ENCODE measurements at places on chromosomes 5 and 9.

GRCh38 chr9:121178676-121179372 is 22.8 kb downstream of the RAB14 start:
- DNase-seq: no peak
- H3K27me3 ChIP-seq: no peaks in the 10 kb centered on the region
- peaks cover 7% of the 10 kb centered on the region for H3K36me3 ChIP-seq
- H3K4me1 ChIP-seq: no peaks in the 10 kb centered on the region
- H3K27ac ChIP-seq: no peak overlapping the region

GRCh38 chr5:72252574-72253155 is 67.4 kb downstream of the MRPS27 start:
- no peak for DNase-seq
- H3K27me3 ChIP-seq: no peaks in the 10 kb centered on the region
- H3K36me3 ChIP-seq: no peaks in the 10 kb centered on the region

GRCh38 chr5:72723581-72723980 is 92.9 kb upstream of the TNPO1 start:
- no peak overlapping the region for H3K27ac ChIP-seq
- no peaks in the 10 kb centered on the region for H3K4me1 ChIP-seq
- no peaks in the 10 kb centered on the region for H3K36me3 ChIP-seq

GRCh38 chr5:17267106-17267505 is 49.7 kb downstream of the BASP1 start:
- no peaks in the 10 kb centered on the region for H3K4me1 ChIP-seq
- DNase-seq: no peak
- no peak overlapping the region for H3K27ac ChIP-seq
- no peak overlapping the region for H3K4me3 ChIP-seq
- peaks cover 3% of the 10 kb centered on the region for H3K36me3 ChIP-seq

DNA sequence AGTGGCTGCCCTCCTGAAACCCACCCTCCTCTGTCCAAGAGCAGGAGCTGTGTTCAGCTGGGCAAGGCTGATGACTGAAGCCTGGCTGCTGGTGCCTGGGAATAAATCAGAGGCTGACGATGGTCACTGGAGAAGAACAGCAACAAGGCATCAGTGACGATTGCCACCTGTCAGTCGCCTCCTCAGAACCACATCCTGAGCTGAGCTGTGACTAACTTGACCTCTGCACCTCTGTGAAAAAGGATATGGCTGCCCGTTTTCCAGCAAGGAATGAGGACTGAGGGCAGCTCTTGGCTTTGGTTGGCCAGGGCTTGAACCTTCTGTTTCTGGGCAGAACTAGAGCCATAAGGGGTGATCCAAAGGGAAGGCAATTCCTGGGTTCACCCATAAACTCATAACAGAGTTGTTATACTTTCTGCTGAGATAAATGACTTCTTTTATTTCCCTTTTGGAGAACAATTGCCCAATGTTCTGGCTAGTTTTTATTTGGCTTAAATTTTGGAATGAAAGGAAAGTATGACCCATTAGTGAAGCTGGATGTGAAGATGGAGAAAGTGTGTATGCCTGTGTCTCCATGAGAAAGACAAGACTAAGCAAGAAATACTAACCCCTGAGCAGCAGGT is 40.1 kb downstream of the TRIP13 start:
- no peaks in the 10 kb centered on the region for H3K36me3 ChIP-seq
- H3K27ac ChIP-seq: peak overlapping the region; percentile 55
- no peak overlapping the region for H3K4me3 ChIP-seq
- peaks cover 2% of the 10 kb centered on the region for H3K27me3 ChIP-seq
- no peak for DNase-seq

DNA sequence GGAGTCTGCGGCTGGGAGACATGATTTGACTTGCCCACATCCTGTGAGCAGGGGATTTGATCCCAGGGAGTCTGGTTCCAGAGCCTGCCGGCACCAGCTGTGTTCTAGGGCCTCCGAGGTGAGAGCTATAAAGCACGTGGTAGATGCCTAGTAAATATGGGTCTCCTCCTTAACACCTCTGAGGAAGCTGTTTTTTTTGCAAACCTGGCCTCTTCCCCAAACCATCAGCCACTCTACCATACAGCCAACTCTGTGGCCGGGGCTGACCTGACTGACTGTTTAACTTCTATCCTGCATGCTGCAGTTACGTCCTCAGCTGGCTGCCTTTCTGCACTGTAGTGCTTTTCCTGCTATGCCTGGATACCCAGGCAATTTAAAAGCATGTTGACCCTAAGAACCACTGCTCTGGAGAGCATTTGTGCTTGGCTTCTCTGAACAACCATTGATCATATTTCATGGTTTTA is 220.5 kb downstream of the SLIT3 start:
- H3K4me1 ChIP-seq: peaks cover 7% of the 10 kb centered on the region
- no peak overlapping the region for H3K27ac ChIP-seq
- DNase-seq: no peak
- H3K27me3 ChIP-seq: peaks cover 2% of the 10 kb centered on the region
- H3K36me3 ChIP-seq: no peaks in the 10 kb centered on the region

DNA sequence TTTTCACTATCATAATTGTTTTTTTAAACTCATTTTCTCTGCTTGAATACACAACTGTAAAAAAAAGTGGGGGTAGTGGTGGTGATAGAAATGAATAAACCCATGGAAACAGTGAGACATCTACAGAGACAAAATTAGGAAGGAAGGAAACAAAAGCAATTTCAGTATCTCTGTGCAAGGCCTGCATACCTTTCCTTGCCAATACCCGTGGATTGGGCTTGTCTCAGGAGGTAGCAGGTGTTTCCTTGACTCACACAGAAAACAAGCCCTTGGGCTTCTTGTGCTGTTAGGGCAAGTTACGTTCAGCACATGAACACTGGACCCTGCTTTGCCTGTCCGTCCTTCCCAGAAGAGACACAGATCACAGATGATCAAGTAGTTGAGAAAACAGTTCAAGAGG is 372.2 kb downstream of the ZSWIM6 start:
- no peak overlapping the region for H3K4me3 ChIP-seq
- no peaks in the 10 kb centered on the region for H3K27me3 ChIP-seq
- H3K36me3 ChIP-seq: no peaks in the 10 kb centered on the region
- H3K4me1 ChIP-seq: peaks cover 2% of the 10 kb centered on the region

- peaks cover 86% of the 10 kb centered on the region for H3K36me3 ChIP-seq
- DNase-seq: no peak
- no peak overlapping the region for H3K27ac ChIP-seq
- H3K4me3 ChIP-seq: no peak overlapping the region
These were observed 27.3 kb downstream of the IER5L start for GRCh38 chr9:129150672-129151211.

DNA sequence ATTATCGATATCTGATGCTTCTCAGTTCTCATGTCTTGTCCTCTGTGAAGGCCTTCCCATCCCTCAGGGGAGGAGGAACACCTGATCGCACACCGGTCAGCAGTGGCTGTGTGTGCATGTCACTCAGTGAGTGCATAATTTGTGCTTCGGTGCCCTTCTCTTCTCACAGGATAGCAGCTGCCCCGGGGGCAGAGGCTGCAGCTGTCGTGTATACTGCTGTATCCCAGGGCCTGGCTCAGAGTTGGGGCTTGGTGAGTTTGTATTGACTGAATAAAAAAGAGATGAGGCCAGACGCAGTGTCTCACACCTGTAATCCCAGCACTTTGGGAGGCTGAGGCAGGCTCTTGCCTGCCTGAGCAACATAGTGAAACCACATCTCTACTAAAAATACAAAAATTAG is 49.7 kb upstream of the NCS1 start:
- H3K36me3 ChIP-seq: peaks cover 37% of the 10 kb centered on the region
- H3K27me3 ChIP-seq: no peaks in the 10 kb centered on the region
- no peak for DNase-seq
- H3K27ac ChIP-seq: no peak overlapping the region
- H3K4me3 ChIP-seq: no peak overlapping the region
- peaks cover 16% of the 10 kb centered on the region for H3K4me1 ChIP-seq

DNA sequence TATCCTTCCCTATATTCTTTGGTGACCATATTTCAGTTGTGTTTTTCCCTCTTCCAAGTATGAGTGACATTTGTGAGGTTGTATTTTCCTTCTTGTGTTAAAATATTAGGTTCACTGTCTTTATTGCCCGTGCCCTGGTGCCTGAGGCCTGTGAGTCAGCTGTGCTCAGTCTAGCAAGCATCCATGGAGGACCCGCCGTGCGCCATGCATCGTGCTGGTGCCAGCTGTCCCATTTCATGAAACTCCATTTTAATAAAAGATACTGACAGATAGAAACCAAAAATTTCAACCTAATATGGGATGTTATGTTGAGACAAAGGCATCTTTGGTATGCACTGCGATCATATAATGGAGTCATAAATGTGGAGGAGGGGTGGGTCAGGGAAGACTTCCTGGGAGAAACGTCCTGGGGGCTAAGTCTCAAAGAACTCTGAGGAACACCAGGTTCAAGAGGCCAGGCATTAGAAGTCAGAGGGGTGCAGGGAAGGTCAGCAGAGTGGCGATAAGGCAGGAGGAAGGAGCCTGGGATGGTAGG is 34.0 kb upstream of the FGF1 start:
- no peaks in the 10 kb centered on the region for H3K36me3 ChIP-seq
- no peak for DNase-seq
- H3K27ac ChIP-seq: no peak overlapping the region
- H3K4me3 ChIP-seq: no peak overlapping the region
- peaks cover 34% of the 10 kb centered on the region for H3K4me1 ChIP-seq
- H3K27me3 ChIP-seq: no peaks in the 10 kb centered on the region

- no peak for DNase-seq
- no peak overlapping the region for H3K27ac ChIP-seq
- H3K4me3 ChIP-seq: no peak overlapping the region
- H3K36me3 ChIP-seq: peaks cover 13% of the 10 kb centered on the region
- H3K27me3 ChIP-seq: no peaks in the 10 kb centered on the region
These were observed 3.0 kb downstream of the PKN3 start for GRCh38 chr9:128705051-128705965.

DNA sequence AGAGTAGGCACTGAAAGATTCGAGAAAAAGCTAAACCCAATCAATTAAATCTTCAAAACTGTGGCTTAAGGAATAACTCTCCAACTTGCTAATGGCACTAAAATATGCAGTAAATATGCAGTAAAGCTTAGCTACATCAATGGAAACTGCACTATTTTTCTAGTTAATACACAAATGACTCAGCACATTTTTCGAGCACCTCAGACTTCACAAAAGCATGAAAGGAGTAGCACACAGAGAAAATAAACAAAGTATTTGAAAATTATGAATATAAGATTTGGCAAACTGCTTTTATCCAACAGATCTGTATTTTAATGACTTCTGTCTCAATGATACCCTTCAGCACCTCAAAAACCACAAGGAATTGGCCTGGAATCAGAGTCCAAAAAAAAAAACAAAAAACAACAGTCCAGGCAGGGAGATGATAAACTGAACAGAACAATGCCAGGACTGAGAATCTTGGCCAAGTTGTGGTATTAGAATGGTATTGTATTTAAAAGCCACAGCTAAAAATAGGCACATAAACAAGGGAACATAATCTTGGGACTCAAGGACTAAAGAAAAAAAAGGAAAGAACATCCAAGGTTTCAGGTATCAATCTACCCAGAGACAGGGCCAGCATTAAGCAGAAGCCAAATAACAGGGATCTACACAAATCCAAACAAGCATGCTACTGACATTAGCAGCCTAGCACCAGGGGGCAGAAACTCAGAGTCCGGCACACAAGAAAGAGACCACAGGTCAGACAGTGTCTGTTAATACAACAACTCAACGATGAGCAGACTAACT is 21.4 kb downstream of the TMEM245 start:
- peak overlapping the region; percentile 59 for H3K27ac ChIP-seq
- H3K27me3 ChIP-seq: no peaks in the 10 kb centered on the region
- no peaks in the 10 kb centered on the region for H3K36me3 ChIP-seq
- peak; percentile 36 for DNase-seq
- H3K4me3 ChIP-seq: no peak overlapping the region

GRCh38 chr5:71971862-71972261 is 135.4 kb upstream of the MAP1B start:
- H3K36me3 ChIP-seq: no peaks in the 10 kb centered on the region
- H3K4me1 ChIP-seq: no peaks in the 10 kb centered on the region
- DNase-seq: no peak
- no peaks in the 10 kb centered on the region for H3K27me3 ChIP-seq
- H3K4me3 ChIP-seq: no peak overlapping the region

DNA sequence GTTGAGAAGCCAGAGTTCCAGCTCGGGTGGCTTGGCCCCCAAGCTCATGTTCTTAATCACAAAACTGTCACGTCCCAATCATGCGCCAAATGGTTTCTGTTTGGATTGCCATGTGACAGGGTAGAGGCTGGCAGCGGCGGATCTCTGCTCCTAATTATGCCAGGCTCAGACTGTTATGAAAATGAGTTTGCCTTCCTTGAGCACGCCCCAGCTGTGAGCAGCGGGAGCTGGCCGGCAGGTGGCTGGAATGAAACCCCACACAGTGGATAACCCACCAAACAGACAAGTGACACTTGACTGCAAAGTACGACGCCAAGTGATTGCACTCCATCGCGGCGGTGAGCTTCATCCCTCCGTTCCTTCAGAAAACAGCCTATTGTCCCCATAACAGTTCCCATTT is 75.4 kb downstream of the CFAP77 start:
- no peaks in the 10 kb centered on the region for H3K36me3 ChIP-seq
- no peak for DNase-seq
- H3K4me3 ChIP-seq: no peak overlapping the region
- no peak overlapping the region for H3K27ac ChIP-seq
- peaks cover 25% of the 10 kb centered on the region for H3K4me1 ChIP-seq

DNA sequence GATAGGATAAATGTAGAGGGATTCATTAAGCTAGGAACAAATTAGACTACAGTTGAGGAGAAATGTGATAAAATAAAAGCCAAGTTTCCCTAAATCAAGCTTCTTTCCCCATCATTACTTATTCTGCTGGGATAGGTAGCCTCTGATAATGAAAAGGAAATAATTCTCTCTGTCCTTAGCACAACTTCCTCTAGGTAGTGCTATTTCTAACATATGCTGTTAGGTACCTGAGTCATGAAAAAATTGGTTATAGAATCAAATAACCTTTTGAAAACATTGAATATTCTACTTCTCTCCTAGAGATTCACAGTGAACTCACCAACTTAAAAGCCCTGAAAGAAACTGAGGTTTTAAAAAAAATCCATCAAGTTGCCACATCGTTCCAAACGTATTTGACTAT is 1793.1 kb downstream of the EFNA5 start:
- H3K4me3 ChIP-seq: no peak overlapping the region
- H3K4me1 ChIP-seq: no peaks in the 10 kb centered on the region
- no peak for DNase-seq
- no peaks in the 10 kb centered on the region for H3K36me3 ChIP-seq
- no peaks in the 10 kb centered on the region for H3K27me3 ChIP-seq

DNA sequence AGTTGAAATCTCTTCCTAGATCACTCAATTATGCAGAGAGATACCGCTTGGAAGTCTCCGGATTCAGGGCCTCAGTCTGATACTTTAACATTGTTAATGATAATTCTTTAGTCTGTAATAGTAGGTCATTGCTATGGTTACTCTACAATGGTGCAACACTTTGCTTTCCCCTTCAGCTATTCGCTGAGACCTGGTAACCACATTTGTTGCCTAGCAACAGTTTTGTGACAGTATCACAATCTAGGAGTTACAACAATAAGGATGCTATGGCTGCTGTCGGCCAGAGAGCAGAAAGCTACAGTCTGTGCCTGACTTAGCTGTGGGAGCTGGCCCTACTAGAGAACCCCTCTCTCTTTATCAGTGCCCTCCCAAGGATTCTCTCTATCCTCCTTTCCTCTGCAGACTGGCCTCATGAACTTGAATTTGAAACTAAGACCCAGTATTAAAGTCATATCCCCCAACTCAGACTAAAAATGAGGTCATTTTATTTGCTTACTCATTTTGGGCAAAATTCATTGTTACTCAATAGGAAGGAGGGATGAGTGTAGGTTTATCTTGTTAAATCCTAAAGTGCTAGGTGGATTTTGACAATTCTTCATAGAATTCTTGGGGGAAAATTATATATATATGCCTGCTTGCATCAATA is 39.3 kb downstream of the NR2F1 start:
- no peaks in the 10 kb centered on the region for H3K27me3 ChIP-seq
- H3K27ac ChIP-seq: peak overlapping the region; percentile 97
- DNase-seq: peak; percentile 96
- no peaks in the 10 kb centered on the region for H3K36me3 ChIP-seq
- no peaks in the 10 kb centered on the region for H3K4me1 ChIP-seq

Data from spinal cord (tissue), 10 donors.